ENCODE measurements at places on chromosomes 13 and 19.

DNA sequence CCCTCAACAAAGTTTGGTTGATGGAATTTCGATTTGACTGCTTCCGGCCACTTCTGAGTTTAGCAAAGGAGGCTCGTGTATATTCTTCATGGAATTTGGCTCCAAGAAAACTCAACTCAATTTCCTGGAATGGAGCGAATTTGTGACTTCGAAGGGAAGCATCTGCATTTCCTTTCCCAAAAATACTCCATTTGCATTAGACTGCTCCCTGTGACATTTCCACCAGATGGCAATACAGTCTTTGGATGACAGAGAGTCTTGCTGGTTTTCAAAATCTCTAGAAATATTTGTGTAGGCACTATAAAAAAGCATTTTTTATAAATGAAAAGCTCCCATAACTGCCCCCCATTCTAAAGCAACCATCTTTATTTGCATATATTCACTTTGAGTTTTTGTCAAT lies 4.1 kb downstream of the C1QTNF9 start:
- DNase-seq, result no peak

DNA sequence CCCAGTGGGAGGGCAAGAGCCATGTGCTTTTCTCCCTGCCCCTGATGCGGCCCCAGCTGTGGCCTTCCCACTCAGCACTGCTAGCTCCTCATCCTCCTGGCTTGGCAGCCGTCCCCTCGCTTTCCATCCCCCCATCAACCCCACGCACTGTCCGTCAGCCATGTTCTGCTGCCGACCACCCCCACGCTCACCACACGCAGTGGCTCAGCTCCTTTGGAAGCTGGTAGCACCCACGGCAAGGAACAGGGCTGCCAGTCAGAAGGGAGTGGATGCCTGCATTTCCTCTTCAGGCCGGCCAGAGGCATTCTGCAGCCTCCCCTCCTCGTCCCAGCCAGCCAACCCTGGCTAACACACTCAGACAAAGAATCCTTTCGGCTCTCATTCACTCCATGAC lies 6.3 kb downstream of the CALM3 start:
- DNase-seq, result no peak

- DNase-seq, result no peak
These were observed 7.7 kb upstream of the LGALS7 start for GRCh38 chr19:38781058-38781457.

- DNase-seq, result no peak
These were observed 45.6 kb upstream of the RAP2A start for GRCh38 chr13:97388373-97388772.
